ENCODE measurements at places on chromosomes 5 and 9.

- no peak for DNase-seq
Measured at GRCh38 chr5:44246986-44247385, 142.2 kb downstream of the FGF10 start.

GRCh38 chr5:120913396-120913795 is 449.3 kb downstream of the PRR16 start:
- no peak for DNase-seq

DNA sequence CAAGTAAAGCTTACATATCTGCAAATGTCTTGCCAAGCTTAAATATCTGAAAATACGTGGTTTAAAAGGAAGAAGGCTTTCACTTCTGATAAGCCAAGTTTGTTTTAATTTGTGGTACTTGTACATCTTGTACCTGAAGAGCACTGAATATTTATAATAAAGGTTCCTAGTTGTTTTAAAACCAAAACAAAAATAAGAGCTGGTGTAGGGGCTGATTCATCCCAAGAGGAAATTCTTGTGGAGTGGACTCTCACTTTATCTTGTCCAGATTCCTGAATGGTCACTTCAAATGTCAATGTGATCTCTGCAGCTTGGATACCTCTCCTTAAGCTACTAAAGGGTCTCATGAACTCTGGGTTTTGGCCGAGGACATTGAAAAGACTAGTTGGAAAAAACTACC is 29.5 kb downstream of the MAMDC2 start:
- no peak for DNase-seq

GRCh38 chr9:134005381-134005780 is 13.3 kb upstream of the VAV2 start:
- no peak for DNase-seq

GRCh38 chr5:173327084-173327947 is 898 bp downstream of the STC2 start:
- DNase-seq, result peak; percentile 49

- no peak for DNase-seq
Measured at GRCh38 chr5:179512452-179513000, 37.8 kb upstream of the RUFY1 start.

DNA sequence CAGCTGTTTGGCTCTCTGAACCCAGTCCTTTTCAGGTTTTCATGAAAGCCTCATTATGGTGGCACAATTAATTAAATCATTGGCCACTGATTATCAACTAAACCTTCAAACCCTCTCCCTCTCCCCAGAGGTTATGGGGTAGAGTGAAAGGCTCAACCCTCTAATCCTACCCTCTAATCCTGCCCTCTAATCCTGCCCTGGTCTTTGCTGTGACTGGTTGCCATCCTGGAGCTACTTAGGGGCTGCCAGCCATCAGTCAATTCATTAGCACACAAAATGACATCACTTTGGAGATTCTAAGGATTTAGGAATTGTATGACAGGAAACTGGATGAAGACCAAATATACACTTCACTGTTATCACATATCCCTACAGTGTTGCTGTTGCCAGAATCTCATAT is 36.1 kb downstream of the ANKS6 start:
- DNase-seq, result no peak

DNA sequence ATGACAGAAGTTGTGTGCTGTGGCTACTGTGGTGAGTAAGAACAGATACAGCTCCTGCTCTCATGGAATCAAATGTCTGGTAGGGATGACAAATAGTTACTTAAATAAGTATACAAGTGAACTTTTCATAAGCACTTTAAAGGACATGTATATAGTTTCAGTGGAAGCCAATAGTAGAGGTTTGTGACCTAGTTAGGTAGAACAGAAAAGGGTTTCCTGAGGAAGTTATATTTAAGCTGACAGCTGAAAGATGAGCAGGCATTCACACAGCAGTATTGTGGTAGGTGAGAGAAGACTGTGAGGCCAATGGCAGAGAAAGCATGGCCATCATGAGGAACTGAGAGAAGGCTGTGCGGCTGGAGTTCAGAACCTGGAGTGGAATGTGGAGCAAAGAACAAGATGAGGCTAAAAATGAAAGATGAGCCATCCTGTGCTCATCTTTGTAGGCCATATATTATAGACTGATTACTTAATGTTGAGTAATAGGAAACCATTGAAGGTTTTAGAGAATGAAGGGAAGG is 15.4 kb downstream of the FAM174A start:
- peak; percentile 3 for DNase-seq

DNA sequence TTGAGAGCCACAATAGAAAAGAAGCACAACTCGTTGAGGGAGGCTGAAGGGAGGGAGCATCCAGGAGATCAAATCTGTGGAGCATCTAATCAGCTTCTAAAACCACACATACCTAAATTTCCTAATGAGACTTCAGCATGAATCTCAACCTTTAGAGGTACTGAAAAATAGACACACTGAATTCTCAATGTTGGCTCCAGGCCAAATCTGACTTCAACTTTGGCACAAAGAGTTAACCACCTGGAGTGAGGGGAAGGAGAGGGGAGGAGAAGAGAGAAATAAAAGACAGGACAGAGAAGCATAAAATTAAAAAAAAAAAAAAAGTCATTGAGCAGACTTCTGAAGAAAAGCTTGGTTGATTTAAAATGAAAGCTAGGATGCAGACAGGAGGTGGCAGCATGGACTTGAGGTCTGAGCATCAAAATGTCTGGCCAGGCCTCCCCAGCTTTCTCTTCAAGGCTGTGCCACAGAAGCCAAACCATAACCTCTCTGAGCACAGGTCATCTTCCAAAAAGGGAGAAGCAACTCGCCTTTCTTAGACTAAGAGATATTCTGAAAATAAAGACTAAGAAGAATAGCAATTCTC is 205.6 kb downstream of the DENND1A start:
- DNase-seq, result peak; percentile 6

DNA sequence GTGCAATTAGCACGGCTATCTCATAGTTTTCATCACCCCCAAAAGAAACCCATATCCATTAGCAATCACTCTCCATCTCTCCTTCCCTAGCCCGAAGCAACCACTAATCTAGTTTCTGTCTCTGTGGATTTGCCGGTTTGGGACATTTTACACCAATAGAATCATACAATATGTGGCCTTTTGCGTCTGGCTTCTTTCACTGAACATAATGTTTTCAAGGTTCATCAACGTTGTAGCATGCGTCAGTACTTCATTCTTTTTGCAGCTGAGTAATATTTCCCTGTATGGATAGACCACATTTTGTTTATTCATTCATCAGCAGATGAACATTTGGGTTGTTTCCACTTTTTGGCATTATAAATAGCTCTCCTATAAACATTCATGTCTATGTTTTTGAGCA is 75.4 kb upstream of the TBC1D2 start:
- DNase-seq, result no peak

GRCh38 chr9:16640649-16641048 is 229.8 kb downstream of the BNC2 start:
- DNase-seq, result peak; percentile 13

DNA sequence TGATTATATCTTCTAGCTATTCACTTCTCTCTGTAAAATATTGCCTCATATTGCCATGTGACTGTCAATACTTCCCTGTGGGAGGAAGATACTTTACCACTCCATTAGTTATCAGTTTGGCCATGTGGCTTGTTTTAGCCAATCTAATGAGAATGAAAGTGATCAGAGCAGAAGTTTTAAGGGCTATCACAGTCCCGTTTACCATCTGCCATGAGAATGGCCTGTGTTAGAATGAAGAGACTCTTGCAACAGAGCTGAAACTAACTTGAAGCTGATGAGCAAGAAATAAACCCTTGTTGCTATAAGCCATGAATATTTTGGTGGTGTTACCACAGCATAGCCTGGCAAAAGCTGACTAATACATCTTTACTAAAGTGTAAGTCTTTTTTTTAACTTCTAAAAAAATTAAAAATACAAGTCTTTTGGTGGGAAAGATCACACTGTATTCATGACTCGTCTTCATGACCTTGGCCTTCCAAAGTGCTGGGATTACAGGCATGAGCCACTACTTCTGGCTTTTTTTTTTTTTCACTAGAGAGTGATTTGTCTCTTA is 68.0 kb upstream of the CTNNA1 start:
- DNase-seq, result no peak

DNA sequence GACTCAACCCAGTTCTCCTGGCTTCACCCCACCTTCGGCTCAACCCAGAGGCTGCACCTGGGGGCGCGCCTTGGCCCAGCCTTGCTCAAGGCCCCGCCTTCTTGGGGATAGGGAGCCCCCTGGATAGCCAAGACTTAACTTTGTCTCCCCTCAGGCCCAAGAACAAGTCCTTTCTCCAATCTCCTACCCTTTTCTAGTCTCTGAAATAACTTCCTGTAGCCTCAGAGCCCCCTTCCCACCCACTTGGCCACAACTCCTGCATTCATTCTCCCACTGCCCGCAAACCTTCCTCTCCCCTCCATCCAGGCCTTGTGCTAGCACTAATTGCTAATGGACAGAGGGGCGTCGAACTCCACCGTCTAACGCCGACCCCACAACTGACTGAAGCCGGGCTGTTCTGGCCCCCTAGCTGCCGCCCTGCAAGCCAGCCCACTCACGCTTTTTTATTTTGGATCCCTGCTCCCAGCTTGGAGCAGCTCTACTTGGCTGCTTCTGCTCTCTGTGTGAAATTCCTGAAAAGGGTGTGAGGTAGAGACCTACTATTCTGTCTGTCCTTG is 579 bp upstream of the ASTN2 start:
- no peak for DNase-seq

- DNase-seq, result no peak
Measured at GRCh38 chr9:136587944-136588662, 42.3 kb upstream of the NOTCH1 start.

- no peak for DNase-seq
Measured at GRCh38 chr5:110354915-110355644, 371.4 kb downstream of the TMEM232 start.

DNA sequence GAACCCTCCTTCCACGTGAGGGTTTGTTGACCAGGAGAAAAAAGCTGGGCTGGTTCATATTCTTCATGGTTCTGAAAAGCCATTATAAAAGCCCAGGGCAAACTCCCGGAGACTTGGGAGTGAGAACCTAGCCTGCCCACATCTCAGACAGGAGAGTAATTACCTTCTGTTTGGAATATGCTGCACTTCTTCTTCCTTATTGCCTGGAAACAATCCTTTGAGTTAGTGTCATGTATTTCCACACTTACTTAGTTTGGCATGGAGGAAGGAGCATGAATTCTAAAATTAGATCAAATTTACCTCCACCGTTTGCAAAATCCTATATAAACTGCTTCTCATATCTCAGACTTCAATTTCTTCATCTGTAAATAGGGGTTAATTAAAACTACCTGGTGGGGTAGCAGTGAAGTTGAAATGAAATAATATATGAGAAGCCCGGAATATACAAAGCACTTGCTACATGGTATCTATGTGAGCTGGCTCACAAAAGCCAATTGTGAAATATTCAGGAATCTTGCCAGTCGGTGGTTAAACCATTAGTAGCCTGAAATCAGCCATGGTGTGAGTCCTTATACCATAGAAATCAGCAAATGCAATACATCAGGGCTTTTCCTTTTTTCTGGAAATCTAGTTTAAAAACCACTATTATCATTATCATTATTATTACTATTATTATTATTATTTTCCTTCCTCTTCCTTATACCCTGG is 140.0 kb upstream of the RAD23B start:
- no peak for DNase-seq

- DNase-seq, result peak; percentile 46
Measured at GRCh38 chr9:112140936-112141335, 34.2 kb downstream of the SUSD1 start.

DNA sequence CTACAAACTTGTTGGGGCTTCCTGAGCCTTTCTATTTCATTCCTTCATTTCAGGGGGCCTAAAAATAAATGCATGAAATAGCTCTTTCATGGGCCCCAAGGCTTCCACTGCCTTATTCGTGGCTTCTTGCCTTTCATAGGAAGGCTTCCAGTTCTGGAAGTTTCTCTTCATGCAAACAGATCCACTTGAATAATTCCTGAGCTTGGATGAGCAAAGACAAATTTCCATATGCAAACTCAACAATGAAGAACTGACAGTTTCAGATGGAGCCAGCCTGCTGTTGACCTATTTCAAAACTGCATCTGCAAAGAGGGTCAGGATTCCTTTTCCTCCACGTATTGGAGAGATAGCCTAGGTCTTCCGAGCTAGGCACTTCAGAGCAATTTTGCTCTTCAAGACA is 142.1 kb downstream of the MLLT3 start:
- no peak for DNase-seq

DNA sequence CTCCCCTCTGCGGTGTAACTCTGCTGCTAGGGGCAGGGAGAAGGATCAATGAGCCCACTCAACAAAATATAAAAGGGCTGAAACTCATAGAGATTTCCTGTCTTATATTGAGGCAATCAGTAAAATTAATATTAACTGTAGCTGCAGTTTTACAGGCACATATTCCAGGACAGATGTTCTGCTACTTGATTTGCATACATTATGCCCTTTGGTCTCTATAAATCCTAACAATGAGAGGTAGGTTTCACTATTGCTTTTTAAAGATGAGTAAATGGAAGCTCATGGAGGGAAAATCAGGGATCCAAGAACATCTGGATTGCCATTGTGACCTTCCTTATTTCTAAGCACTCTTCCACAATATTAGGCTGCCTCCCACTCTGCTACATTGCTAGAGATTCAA is 23.5 kb upstream of the TRIM32 start:
- DNase-seq, result no peak

GRCh38 chr5:139494832-139495231 is 12.3 kb upstream of the STING1 start:
- DNase-seq, result peak; percentile 60

DNA sequence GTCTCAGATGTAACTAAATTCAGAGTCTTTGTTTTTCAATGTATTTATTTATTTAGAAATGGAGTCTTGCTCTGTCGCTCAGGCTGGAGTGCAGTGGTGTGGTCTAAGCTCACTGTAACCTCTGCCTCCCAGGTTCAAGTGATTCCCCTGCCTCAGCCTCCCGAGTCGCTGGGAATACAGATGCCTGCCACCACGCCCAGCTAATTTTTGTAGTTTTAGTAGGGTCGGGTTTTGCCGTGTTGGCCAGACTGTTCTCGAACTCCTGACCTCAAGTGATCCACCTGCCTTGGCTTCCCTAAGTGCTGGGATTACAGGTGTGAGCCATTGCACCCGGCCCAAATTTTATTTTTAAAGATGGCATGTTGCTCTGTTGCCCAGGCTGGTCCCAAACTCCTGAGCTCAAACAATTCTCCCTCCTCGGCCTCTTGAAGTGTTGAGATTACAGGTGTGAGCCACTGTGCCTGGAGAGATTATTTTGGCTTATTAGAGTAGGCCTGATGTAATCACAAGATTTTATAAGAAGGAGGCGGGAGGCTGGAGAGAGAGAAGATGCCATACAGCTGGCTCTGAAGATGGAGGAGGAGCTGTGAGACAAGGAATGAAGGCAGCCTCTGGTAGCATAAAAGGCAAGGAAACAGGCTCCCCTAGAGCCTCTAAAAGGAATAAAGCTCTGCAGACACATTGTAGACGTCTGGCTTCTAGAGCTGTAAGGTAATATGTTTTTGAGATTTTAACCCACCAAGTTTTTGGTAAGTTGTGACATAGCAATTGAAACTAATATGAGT is 12.9 kb upstream of the KLF9 start:
- no peak for DNase-seq

DNA sequence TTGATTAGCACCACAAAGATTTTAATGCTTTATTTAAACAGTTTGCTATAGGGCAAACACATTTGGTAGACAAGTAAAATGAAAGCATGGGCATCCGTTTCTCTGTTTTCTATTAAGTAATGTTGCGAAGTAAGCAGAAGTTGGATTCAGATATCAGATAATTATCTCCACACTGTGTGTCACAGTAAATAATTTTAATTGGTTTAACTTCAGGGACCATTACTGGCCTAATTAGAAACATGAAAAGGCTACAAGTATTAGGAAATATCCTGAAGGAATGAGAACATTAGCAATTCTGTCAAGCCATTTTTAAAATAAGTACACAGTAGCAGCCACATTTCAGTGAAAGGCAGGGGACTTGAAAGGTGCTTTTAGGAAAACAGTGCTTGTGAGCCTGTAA is 975.4 kb downstream of the NR2F1-AS1 start:
- no peak for DNase-seq

- DNase-seq, result no peak
Measured at GRCh38 chr5:50445296-50445949, 4.3 kb upstream of the EMB start.

Measured in HT1080 (cell line).